HepG2 (cell line): ENCODE measurements at places on chromosomes 4 and X. TPM values are rescaled to one million over a fixed set of nuclear protein-coding genes. Genes with fewer than 3 reads are reported as not detected.

VCX3A gene
- not detected in 2 replicates for total RNA-seq

GRCh38 chr4:1019729-1020470, 8.5 kb downstream of the FGFRL1 start:
- no peak for DNase-seq

DNA sequence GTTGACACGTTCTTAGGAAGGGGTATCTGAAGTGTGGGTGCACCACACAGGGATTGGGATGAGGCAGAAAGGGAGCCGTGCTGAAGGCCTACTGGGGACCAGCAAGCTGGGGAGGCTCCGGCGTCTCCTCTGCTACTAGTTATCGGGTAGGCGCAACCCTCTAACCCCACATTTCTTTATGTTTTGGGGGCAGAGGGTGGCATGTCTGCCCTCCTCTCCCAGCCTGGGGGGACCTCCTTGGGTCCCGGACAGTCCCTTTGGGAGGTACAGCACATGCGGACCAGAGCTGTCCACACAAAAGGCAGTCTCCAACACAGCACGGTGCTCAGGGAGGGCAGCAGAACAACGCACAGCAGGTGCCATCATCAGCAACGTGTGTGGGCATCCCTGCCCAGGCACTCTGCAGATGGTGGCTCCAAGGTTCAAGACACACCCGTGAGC, 33.2 kb downstream of the WDR1 start:
- DNase-seq: no peak

BMX gene
- not detected in 2 replicates for total RNA-seq

VCX gene
- total RNA-seq: not detected in 2 replicates

DNA sequence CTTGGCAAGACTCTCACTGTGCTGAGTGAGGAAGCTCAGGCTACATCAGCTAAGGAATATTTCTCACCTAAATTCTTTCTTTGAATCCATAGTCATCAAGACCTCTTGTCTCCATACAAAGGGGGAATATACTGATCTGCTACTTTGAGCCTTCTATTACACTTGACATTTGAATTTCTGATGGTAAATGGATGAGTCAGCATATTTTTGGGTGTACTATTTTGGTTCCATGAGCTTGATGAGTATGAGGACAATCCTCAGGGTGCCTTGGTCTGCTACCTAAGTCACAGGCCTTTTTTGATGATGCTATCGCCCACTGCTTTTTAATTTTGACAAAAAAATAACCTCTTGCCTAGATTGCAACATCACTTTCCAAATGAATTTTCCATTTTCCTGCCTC, 415.7 kb downstream of the PPP1R2C start:
- no peak for DNase-seq

MMGT1 gene
- total RNA-seq: 7.4 and 7.5 TPM in 2 replicates

SGMS2 gene
- 1.2 and 1.3 TPM in 2 replicates for total RNA-seq

RAB39B gene
- total RNA-seq: 0.07 and 0.15 TPM in 2 replicates

GRCh38 chr4:54837576-54838140, 179.9 kb downstream of the KIT start:
- DNase-seq: no peak

LIN54 gene
- total RNA-seq: 25.2 and 37.9 TPM in 2 replicates

IL2 gene
- not detected in 2 replicates for total RNA-seq

HSD17B13 gene
- 0.04 TPM in 1 of 2 replicates, not detected in the other for total RNA-seq

DNA sequence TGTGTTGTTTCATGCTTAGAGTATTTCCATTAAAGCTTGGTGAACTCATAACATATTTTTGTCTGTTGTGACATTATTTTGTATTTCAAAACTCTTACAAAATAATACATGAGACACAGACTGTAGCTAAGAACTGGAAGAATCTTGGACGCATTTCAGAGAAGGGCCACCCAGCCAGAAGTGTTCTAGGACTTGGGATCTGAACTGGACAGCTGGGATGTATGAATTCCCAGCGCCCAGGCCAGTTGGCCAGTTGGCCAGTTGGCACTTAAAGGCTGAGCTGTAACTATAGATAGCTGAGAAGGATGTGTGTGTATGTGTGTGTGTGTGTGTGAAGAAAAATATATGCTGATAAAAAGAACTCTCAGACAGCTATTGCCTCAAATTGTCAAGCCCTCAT, 193.4 kb upstream of the GPR101 start:
- DNase-seq: no peak

XAGE2 gene
- total RNA-seq: not detected in 2 replicates
